IMR-90 (cell line): ENCODE measurements at places on chromosomes 7 and 10.

DNA sequence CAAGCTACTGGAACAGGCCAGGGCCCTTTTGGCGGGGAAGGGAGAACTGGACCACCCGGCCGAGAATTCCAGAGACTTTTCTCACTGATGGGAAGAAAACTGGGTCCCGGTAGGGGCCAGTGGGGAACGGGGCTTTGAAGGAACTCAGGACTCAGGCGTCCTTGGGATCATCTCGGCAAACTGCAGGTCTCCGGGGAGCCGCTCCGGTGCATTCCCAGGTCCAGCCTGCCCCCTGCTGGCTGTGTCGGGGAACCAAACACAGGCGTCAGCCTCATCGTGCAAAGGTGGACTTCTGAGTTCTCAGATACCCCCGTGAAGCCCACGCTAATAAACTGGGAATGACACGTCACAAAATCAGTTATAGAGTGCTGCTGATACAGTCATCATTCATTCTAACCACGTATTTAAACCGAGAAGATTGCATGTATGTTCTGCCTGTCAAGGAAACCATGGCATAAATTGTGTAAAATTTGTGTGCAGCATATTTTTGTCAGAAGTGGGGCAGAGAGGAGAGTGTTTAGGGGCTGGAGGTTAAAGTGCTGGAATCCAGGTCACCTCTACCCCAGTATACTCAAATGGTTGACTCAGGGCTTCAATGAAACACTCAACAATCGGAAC is 76.1 kb upstream of the CPXM2 start:
- DNase-seq, result peak; percentile 11

GRCh38 chr7:153381275-153382040 is 621.9 kb downstream of the ACTR3B start:
- DNase-seq, result no peak

DNA sequence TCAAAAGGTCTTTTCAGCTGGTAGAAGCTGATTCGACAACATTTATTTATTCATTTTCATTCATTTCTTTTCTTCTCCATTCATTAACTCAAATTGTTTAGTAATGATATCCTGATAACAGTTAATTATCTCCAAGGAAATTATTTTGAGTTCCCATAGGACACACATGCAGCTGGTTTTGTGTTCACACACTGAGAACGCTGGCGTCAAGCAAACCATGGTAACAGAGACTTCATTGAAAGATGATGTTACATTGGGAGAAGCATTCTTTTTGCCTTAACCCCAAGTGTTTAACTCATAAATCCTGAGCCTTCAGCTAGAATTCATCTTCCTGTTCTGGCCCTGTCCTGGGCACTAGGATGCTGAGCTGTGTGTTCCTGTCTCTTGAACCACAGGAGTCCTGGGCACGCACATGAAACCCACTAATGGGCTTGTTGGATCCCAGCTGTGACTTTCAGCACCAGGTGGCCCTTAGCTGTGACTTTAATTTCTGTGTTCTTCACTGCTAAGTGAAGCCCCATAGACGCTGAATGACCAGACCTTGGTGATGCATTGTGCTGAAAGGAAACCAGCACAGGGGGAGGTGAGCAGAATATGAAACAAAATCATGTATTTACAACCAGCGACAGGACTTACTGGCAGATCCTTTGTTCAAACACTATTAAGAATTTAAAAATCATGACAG is 121.5 kb upstream of the PRSS58 start:
- DNase-seq, result no peak

DNA sequence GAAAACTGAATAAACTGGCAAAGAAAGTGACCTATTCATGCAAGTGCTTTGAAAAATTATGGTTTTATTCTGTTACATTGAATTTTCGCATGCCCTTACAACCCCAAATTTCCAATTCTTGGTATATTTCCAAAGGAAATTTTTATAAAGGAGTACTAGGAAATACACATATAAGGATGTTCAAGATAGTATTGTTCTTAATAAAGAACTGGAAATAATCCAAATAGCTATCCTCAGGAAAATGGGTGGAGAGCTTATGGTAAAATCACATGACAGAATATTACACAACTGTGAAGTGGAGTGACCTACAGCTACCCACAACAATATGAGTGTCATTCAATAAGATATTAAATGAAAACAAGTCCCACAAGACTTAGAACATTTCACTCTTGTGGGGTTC is 138.9 kb upstream of the BMPER start:
- DNase-seq, result no peak

DNA sequence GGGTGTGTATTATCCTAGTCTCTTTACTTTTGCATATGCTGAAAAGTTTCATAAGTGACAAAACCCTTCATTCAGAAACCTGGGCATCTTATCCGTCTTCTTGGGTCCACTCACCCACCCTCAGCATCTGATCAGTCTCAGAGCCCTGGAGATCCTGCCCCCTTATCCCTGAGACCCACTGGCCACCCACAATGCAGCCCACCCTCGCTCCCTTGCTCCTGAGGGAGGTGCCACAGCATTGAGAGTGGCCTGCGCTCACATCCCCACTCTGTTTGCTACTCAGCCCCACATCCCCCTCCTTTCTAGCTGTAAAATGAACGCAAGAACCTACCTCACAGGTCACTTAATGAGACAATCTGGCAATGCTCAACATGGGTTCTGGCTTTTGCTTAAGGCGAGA is 27.3 kb downstream of the PDIA4 start:
- no peak for DNase-seq

DNA sequence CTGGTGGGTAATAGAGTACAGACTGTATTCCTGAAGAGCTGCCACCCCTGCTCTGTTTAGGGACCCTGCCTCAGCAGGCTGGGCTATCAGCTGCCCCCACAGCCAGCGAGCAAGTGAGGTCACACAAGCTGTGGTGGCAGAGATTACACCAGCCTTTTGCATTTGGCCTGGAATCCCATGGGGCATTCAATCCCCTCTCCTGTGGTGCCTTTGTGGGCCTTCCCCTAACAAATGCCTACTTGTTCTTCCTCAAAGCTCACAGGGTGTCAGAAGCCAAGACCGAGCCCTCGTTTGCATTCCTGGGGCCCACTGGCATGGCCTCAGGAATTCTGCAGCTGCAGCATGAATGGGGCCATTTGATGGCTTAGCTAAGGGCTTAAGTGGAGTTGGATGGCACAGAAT is 212.7 kb upstream of the PHYHIPL start:
- DNase-seq, result no peak

DNA sequence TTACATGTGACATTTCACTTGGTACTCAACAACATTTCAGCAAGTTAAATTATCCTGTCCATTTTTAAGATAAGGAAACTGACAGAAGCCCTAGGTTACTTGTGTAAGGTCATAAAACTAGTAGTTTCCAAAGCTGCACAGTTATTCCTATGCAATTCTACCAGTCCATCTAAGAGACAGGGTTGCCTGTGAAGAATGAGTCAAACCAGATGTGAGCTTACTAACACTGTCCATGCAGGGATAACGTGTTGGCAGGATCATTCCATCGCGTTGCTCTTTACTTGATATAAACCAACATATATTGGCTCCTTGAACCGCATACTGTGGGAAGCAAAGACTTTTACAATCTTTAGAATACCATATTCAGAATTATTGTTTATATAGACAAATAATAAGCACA is 280.9 kb upstream of the HGF start:
- DNase-seq, result peak; percentile 87

DNA sequence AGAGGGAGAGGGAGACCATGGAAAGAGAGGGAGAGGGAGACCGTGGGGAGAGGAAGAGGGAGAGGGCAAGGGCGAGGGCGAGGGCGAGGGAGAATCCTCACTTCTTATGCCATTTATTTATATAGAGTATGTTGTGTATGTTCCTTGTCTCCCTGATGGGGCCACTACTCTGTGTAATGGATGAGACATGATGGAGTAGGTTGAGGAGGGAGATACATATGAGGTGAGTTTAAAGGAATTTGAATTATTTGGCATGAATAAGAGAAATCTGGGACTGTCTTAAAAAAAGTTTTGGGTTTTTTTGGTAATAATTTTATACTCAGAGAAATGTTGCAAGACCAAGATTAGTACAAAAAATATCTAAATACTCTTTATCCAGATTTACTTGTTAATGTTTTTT is 20.1 kb downstream of the CCSER2 start:
- peak; percentile 83 for DNase-seq

GRCh38 chr10:11444531-11445228 is 166.8 kb downstream of the USP6NL start:
- DNase-seq, result no peak

DNA sequence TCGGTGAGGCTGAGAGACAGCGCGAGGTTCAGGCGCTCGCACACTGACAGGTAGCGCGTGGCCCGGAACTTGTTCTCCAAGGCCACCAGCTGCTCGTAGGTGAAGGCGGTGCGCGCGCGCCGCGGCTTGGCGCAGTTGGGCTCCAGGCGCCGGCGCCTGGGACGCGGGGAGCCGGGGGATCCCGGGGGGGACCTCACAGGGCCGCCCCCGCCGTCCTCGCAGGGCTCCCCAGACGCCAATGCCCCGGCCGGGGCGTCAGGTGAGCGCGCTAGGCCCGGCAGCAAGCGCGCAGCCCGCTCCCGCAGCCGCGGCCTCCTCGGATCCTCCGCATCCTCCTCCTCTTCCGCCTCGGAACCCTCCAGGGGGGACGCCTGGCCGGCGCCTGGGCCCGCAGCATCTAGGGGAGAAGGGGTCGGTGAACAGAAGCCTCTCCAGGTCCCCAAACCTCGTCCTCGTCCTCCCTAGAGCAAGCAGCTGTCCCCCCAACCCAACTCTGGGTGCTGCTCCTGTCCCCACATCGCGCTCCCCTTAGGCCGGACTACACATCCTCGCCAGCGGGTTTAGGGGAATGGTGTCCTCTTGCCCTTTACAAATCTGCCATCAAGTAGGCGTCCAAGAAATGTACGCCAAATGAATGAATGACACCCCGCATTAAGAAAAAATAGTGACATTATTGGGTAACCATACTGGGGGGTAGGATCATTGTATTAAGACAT is 1.9 kb downstream of the NKX1-2 start:
- DNase-seq, result no peak

- no peak for DNase-seq
Measured at GRCh38 chr7:22114440-22114981, 168.8 kb upstream of the CDCA7L start.

DNA sequence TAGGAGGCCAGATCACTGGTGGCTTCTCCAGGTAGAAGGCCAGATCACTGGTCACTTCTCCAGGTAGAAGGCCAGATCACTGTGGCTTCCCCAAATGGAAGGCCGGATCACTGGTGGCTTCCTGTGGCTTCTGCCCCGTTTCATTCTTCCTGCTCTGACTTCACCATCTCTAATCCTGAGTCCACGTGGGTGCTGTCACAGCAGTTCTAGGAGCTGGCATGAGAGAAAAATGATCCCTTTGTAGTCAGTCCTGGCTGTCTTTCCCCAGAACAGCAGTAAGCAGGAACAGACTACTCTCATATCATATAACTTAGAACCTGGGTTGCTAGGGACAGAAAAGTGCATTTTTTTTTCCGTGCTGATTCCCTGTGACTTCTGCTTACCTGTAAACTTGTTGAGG is 90.9 kb downstream of the ACTR3B start:
- no peak for DNase-seq

DNA sequence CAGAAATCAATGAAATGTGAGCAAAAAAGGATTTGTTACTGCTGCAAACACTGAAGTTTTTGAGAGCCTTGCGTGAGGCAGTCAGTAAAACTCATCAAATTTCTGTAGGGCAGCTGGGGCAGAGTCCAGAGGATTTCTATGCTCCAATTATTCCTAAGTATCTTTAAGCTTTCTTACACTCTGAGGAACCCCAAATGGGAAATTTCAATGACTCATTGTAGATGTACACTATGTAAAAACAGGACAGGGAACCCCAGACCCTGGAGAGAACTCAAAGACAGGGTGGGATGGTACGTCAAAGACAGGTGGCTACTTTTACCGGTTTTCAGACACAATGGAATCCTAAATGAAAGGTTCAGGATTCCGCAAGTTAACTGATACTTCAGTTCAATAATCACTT is 120.2 kb downstream of the TNS3 start:
- DNase-seq, result no peak

DNA sequence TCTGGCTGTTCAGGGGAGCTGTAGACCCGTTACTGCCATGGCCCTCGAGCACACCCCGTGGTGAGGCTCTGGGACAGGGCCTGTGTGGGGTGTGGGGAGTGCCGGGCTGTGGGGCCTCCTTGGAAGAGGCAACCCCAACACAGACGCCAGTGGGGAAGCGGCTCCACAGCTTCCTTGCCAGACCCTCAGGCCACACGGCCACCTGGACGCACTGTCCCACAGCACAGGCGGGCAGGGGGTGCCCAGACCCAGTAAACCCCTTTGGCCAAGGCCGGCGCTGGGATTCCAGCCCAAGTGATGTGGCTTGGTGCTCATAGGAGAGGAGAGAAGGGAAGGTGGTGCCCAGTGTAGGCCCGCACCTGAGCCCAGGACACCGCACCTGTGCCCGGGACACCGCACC is 12.9 kb upstream of the NKX6-2 start:
- DNase-seq, result no peak

DNA sequence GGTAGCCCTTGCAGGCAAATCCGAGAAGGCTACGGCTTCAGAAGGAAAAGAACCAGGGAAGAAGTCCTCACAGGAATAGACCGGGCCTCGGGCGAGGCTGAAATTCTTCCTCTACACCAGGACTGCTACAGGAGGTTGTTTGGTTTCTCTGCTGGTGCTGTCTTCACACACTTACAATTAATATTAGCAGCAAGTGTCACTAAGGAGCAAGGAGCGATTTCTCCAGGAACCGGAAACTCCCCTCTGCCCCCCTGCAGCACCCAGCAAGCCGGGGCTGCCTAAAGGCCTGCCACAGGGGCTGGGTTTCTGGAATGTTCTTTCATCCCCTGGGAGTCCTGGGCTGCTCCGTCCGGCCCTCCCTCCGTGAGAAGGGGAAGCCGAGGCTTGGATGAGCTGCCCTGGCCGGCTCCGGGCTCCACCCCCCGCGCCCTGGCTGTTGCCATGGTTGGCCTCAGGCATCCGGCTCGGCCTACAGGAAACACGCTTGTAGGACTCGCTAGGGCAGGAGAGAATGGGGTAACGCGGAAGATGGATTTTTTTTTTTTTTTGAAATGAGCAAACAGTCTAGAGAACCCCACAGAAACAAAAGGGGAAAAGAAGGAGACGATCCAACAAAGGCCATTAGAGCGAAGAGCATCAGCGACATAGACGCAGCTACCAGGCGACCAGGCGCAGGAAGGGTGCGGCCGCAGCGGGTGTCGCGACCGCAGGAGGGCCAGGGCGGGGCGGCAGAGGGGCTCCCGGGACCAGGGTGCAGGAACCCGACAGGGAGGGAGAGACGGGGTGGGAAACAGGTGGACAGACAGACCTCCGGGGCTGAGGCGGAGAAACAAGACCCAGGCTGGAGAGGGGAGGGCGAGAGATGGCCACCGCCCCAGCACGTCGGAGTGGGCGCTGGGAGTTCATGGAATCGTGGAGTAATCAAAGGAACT is 33.0 kb downstream of the EN2 start:
- DNase-seq, result no peak

GRCh38 chr7:47255441-47255840 is 326.5 kb downstream of the TNS3 start:
- peak; percentile 44 for DNase-seq

- peak; percentile 54 for DNase-seq
Measured at GRCh38 chr10:60203993-60204618, 185.6 kb downstream of the ANK3 start.
